Right renal cortex interstitium (tissue), 3 donors: ENCODE measurements at places on chromosomes 11 and 22. TPM values are rescaled to one million over a fixed set of nuclear protein-coding genes. Genes with fewer than 3 reads are reported as not detected.

DNA sequence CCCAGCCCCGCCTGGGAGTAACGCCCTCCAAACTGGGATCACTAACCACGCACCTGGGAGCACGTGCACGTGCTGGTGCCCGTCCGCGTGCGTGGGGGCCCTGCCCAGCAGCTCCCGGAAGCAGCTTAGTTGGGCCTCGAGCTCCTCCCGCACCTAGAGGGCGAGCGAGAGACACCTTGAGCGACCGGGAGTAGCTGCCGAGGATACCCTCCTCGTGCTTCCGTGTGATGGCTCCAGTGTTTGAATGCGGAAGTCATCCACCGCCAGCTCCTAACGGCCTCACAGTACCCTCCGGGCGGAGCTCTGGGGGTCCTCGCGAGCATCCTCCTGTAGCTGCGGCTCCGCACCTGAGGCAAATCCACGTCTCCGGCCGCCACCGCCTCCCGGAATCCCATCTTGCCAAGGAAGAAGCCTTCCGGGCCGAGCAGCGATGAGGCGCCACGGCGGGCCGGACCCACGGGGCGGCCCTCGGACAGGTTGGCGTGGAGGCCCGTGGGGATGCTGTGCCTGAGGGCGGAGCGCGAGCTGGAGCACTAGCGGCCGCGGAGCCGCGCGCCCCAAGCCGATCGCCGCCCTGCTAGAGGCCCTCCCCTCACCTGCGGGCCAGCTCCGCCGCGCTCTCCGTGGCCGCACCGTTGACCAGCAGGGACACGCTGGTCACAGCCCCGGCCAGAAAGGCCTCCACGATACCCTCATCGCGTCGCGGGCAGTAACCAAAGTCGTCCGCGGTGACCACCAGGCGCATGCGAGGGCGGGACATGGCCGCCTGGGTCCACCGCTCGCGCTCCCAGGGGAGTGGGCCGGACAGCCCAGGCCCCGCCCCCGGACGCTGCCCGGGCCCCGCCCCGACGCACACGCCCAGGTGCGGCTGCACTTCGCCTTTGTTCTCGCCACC, at the start of gene YDJC:
Gene YDJC (minus strand): TSS at position 768 of the 895 bp plus-strand sequence. CDS start 8 bp downstream, at position 760.
- peak; percentile 81 for DNase-seq

- no peak for DNase-seq
Measured at GRCh38 chr22:44898236-44898635, 111.6 kb downstream of the PHF21B start.

DNA sequence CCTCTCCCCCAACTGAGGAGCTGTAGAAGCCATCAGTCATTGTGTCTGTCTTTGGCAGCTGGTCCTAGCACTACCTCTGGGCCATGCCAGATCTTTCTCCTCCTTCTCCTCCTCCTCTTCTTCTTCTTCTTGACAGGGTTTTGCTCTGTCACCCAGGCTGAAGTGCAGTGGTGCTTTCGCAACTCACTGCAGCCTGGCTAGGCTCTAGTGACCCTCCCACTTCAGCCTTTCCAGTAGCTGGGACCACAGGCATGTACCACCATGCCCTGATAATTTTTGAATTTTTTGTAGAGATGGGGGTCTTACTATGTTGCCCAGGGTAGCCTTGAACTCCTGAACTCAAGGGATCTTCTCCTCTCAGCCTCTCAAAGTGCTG, 50.1 kb upstream of the SHANK2 start:
- DNase-seq = no peak

The ZNF143 gene
- polyA plus RNA-seq = 30.0 TPM

GRCh38 chr11:102530558-102530957, at the start of gene MMP7:
MMP7 (minus strand) TSS chr11:102530747; CDS start chr11:102530700, 47 bp downstream.
- DNase-seq = no peak

DNA sequence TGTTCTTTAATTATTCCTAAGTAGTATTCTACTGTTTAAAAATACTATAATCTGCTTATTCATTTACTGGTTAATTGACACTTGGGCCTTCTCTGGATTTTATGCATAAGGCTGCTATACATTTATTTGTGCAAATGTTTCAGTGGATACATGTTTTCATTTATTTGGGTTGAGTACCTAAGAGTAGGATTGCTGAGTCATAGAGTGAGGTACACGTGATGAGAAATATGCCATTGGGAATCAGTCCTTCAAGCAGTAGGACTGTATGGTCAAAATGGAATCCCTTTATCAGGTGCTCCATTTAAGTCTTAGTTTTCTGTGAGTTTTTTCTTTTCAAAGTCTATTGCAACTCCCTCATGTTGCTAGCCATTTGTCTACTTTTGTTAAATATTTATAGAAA, 275.2 kb upstream of the SORL1-AS1 start:
- DNase-seq = no peak

GRCh38 chr11:105673089-105673488, 63.2 kb downstream of the GRIA4 start:
- DNase-seq = peak; percentile 54

DNA sequence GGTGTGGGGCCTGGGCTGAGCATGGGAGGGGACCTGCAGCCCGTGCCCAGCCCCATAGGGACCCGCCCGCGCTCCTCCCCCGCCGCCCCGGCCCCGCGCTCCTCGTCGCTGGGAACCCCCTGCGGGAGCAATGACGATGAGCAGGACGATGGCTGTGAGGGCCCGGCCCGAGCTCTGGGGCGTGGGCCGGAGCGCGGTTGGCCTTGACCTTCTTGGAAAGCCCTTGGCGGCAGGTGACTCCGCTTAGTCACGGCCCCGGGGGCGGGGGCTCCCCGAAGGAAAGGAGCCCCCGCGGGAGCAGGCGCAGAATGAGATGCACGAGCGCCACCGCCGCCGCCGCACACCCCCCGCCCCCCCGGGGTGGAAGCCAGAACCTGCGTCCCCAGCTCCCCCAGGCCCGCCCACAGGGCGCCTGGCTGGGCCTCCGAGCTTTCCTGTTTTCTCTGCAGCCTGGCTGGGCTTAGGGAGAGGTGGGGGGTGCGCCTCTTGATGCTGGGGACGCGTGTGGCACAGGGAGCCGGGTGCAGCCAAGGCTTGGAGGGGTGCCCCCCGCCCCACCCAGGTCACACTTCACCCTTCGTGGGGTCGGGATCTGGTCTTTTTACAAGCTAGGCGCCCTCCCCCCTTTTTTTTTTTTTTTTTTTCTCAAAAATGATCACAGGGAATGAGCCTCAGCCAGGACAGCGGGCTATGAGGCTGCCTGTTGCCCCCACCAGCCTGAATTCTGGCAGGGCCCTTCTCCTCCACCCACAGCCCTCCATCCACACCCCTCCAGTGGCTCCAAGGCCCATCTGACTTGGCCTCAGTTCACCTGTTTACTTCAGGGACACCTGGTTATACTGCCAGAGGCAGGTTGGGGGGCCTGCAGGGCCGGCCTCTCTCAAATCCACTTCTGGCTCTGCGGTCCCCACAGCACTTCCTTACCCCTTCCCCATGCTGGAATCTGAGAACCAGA, 17.9 kb downstream of the CRELD2 start:
- DNase-seq = no peak

The C11orf65 gene
- polyA plus RNA-seq = 2.3 TPM

DNA sequence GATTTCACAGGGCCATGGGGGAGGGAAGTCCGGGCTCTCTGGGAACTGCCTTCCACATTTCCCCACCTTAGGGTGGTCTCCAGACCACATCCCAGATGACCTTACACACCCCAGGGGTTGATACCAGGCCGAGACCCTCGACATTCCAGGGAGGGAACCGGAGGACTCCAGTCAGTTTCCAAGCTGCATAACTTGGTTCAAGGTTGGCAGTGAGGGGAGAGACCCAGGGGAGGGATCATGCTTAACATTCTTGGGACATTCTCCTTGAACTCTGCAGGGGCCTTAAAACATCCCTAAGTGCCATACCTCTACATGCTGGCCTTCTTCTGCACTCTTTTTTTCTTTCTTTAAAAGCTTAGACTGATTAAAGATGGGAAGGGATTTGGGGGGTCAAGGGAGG, 251.0 kb downstream of the ST3GAL4 start:
- DNase-seq = no peak

- no peak for DNase-seq
Measured at GRCh38 chr11:33387581-33387980, 130.4 kb downstream of the HIPK3 start.

DNA sequence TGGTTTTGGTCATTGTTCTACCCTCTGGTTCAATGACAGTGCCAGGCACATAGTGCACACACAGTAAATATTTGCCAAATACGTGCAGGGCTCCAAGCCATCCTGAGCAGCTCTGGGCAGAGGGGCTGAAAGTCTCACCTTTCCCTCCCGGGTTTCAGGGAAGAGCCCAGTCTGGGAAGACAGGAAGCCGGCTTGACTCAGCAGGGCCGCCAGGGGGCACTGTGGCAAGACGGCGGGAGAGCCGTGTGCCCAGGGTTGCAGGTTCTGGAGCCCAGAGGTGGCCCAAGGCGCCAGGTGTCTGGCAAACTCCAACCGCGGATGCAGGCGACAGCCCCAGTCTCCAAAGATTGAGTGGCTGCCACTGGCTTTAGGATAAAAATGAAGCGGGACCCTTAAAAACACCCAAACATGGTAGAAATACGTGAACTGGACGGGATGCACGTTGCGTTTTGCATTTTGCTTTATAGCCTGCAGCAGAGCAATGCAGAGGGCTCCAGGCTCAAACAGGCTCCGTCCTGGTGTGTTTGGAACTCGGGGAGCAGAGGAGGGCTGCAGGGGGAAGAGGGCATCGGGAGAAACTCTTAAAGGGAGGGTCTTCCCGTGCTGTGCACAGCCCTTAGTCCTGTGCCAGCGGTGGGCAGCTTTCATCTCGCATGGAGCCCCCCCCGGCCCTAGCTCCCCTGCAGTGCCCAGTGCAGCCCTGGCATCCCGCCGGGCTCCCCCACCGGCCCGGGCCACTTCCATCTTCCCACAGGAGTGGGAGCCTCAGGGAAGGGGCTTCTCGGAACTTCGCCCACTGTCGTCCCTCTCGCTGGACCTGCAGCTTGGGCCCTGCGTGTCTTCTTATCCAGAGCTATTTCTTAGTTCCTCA, 10.7 kb downstream of the KRTAP5-5 start:
- DNase-seq = no peak

The ANO3 gene
- 3.8 TPM for polyA plus RNA-seq
